Chondrocyte (in vitro differentiated cells): ENCODE measurements at places on chromosomes 2 and 18. TPM values are rescaled to one million over a fixed set of nuclear protein-coding genes. Genes with fewer than 3 reads are reported as not detected.

The ITPRIPL1 gene
- total RNA-seq: 0.63 to 3.2 TPM (median 2.8 TPM) in 3 replicates

The SYT4 gene
- not detected in 3 replicates for total RNA-seq

GRCh38 chr18:60174832-60175231 is 197.7 kb downstream of the MC4R start:
- no peak overlapping the region for H3K27ac ChIP-seq
- no peaks in the 10 kb centered on the region for H3K36me3 ChIP-seq
- no peaks in the 10 kb centered on the region for H3K4me1 ChIP-seq

DNA sequence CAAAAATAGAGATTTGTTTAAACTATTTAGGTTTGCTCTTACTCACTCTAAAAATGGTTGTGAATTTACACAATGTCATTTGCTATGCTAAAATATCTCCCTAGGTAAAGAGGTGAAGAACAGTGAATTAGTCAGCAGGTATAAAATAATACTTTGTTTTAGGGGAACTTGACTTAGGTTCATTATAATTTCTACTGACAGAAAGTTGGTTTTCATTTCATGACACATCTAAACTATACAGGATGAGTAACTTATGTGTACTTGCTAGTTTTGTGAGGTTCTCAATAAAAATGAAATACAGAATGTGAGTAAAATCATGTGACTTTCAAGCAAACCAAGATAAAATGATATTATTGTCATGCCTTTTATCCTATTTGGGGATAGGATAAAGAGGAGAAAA is 66.0 kb downstream of the DIS3L2 start:
- no peak overlapping the region for H3K27ac ChIP-seq
- peaks cover 15% of the 10 kb centered on the region for H3K4me1 ChIP-seq
- peaks cover 25% of the 10 kb centered on the region for H3K36me3 ChIP-seq
- no peaks in the 10 kb centered on the region for H3K27me3 ChIP-seq
- no peak for DNase-seq

GRCh38 chr2:151808258-151809072 is 19.8 kb downstream of the ARL5A start:
- DNase-seq: no peak
- no peaks in the 10 kb centered on the region for H3K27me3 ChIP-seq
- no peak overlapping the region for H3K27ac ChIP-seq
- peaks cover 16% of the 10 kb centered on the region for H3K36me3 ChIP-seq
- H3K4me1 ChIP-seq: no peaks in the 10 kb centered on the region

DNA sequence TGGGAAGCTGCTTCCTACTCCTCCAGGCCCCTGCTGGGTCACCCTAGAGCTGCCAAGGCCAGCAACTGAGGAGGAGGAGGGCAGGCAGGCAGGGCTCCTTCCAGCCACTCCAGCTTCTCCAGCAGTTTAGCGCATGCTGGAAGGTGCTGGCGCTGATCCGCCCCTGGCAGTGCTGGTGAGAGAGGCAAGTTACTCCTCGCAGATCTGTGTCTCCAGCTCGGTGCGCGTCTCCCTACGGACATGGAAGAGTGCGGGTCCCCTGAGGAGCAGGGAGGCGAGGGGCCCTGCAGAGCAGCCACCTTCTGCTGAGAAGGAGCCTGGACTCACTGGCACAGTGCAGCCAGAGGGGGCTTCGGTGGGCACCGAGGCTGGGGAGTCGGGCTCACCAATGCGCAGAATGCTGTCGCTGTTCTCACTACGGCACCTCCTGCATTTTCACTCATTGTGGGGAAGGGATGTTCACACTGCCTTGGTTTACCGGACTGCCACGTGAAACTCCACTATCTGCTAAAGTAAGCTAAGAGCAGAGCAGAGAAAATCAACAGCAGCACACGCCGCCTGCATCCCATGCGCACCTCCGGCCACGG is 206.0 kb downstream of the HDAC4 start:
- H3K4me3 ChIP-seq: no peak overlapping the region
- H3K36me3 ChIP-seq: peaks cover 13% of the 10 kb centered on the region
- H3K4me1 ChIP-seq: peaks cover 11% of the 10 kb centered on the region
